Lung (tissue), 17 donors: ENCODE measurements at places on chromosomes 11 and 22.

DNA sequence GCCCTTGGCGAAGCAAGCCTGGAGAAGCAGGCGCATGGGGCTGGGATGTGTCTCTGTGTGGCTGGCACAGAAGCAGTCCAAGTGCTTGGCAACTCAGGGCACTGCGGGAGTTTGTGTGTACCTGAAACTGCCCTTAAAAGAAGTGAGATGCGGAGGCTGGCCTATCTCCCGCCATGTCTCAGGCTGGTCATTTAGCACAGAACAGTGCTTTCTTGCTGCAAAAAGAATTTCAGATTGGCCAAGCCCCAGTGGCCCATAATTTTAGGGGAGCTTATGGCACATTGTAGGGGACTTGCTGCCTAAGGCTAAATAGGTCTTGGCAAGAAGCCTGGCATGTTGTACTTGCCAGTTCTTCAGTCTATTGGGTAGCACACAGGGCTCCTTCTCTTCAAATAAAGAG lies 16.4 kb downstream of the EHF start:
- no peak overlapping the region for H3K27ac ChIP-seq
- no peak for DNase-seq
- no peak overlapping the region for H3K4me3 ChIP-seq
- no peaks in the 10 kb centered on the region for H3K36me3 ChIP-seq
- H3K27me3 ChIP-seq = no peaks in the 10 kb centered on the region

DNA sequence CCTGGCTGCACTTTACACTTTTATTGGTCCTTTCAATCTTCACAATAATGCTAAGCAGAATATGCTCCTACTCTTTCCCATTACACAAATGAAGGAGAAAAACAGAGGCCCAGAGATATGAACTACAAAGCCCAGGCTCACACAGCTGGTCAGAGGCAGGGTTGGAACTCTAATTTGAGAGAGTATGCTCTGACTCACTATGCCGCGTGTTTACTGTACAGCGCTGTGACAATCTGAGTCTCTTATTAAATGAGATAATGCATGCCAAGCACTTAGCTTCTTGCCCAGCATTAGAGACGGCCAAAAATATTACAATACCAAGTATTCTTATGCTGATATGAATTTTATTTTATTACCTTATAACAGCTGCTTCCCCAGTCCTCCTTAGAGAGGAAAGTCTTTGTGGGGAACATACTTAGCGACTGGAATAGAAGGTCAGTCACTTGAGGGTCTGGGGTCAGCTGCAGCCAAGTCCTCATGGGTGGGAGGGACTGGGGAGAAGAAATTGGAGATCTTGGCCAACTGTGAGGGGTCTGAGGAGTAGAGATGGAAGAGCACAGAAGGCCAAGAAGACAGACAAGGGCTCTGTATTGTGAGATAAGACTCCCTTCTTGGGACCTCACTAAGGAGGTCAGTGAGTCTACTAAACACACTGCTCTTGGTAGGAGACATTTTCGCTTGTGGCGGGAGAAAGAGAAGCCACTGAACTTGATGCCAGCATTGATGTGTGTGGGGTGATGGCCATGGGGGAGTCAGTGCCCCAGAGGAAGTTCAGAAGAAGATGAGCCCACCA lies 150.8 kb upstream of the TIMP3 start:
- no peaks in the 10 kb centered on the region for H3K27me3 ChIP-seq
- no peak for DNase-seq
- H3K36me3 ChIP-seq = no peaks in the 10 kb centered on the region

DNA sequence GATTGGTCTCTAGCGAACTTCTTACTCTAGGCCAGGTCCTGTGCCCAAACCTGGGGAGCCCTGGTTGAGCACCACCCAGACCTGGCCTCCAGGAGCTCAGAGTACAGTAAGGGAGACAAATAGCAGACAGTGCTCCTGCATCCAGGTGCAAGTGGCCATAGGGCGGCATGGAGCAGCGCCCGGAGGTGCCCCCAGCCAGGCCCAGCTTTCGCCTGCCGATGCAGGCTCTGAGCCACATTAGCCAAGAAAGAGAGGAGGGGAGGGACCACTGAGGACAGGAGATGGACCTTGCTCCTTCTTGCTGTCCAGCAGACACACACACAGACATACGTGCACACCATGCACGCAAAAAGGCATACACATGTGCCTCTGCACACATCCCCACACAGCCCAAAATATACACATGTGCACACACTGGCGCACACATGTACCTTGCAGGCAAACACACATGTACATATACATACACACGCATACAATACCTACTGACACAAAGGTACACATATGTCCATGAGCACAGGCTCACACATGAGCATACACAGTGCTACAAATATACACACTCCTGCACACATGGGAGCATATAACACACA lies 68.7 kb upstream of the FGF3 start:
- no peak overlapping the region for H3K27ac ChIP-seq
- H3K4me1 ChIP-seq = no peaks in the 10 kb centered on the region
- H3K4me3 ChIP-seq = no peak overlapping the region
- H3K36me3 ChIP-seq = no peaks in the 10 kb centered on the region
- peaks cover 4% of the 10 kb centered on the region for H3K27me3 ChIP-seq

GRCh38 chr11:86468169-86468568 lies 93.5 kb downstream of the CCDC81 start:
- no peak overlapping the region for H3K27ac ChIP-seq
- no peak for DNase-seq

GRCh38 chr11:74671520-74672196 lies 59.6 kb downstream of the CHRDL2 start:
- H3K27ac ChIP-seq = no peak overlapping the region
- no peaks in the 10 kb centered on the region for H3K4me1 ChIP-seq
- DNase-seq = no peak
- no peak overlapping the region for H3K4me3 ChIP-seq

- no peaks in the 10 kb centered on the region for H3K4me1 ChIP-seq
- peaks cover 10% of the 10 kb centered on the region for H3K36me3 ChIP-seq
- H3K4me3 ChIP-seq = no peak overlapping the region
- DNase-seq = no peak
Measured at GRCh38 chr22:25359601-25360261, 140.3 kb downstream of the CRYBB2 start.

GRCh38 chr11:37519781-37520180 lies 921.7 kb upstream of the RAG2 start:
- no peak for DNase-seq
- no peak overlapping the region for H3K4me3 ChIP-seq
- H3K27me3 ChIP-seq = no peaks in the 10 kb centered on the region
- H3K36me3 ChIP-seq = no peaks in the 10 kb centered on the region
- no peaks in the 10 kb centered on the region for H3K4me1 ChIP-seq

GRCh38 chr11:2325123-2325522 lies 23.3 kb downstream of the TSPAN32 start:
- no peak overlapping the region for H3K27ac ChIP-seq
- no peak for DNase-seq
- no peak overlapping the region for H3K4me3 ChIP-seq
- no peaks in the 10 kb centered on the region for H3K36me3 ChIP-seq

DNA sequence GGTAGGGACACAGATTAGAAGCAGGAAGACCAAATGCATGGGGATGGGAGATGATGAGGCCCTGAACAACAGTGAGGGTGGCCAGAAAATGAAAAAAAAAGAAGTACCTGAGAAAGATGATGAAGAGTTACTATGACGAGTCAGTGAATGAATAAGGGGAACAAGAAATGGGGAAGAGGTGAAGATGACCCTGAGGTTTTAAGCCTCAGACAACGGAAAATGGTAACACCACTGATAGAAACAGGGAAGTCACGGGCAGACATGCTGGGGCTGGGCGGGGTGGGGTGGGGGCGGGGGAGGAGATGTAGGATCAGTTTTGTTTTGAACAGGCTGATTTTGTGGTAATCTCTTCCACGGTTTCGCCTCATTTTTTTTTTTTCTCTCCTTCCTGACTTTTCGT lies 205.1 kb upstream of the CADM1 start:
- H3K27ac ChIP-seq = no peak overlapping the region
- H3K27me3 ChIP-seq = no peaks in the 10 kb centered on the region

GRCh38 chr11:96055706-96056387 lies 131.9 kb upstream of the MTMR2 start:
- no peak overlapping the region for H3K4me3 ChIP-seq
- no peaks in the 10 kb centered on the region for H3K27me3 ChIP-seq
- DNase-seq = no peak
- peaks cover 4% of the 10 kb centered on the region for H3K4me1 ChIP-seq
- H3K36me3 ChIP-seq = no peaks in the 10 kb centered on the region

DNA sequence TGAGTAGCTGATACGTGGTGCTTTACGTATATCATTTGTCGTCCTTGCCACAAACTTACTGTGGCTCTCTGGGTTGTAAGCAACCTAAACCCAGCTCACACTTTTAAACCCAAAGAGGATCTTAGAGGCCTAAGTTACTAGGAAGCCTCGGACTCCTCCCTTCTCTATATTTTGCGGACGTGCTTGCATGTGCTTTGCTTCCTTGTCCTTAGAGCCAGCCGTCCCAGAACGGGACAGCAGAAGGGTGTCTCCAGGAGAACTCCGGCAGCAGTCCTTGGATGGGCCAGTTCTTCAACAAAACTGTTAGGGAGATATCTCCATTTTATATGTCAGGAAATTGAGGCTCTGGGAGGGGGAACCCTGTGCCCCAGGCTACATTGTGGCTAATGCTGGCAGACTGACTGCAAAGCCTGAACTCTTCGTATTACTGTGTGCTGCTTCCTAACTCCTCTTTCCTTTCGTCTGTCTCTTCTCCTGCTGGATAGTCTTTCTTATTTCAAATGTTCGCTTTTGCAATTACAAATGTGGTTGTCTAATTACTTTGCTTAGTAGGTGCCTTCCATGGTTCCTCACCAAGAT lies 33.8 kb downstream of the TNRC6B start:
- peaks cover 21% of the 10 kb centered on the region for H3K4me1 ChIP-seq
- H3K27me3 ChIP-seq = no peaks in the 10 kb centered on the region
- H3K4me3 ChIP-seq = no peak overlapping the region
- no peak for DNase-seq
- H3K36me3 ChIP-seq = no peaks in the 10 kb centered on the region

DNA sequence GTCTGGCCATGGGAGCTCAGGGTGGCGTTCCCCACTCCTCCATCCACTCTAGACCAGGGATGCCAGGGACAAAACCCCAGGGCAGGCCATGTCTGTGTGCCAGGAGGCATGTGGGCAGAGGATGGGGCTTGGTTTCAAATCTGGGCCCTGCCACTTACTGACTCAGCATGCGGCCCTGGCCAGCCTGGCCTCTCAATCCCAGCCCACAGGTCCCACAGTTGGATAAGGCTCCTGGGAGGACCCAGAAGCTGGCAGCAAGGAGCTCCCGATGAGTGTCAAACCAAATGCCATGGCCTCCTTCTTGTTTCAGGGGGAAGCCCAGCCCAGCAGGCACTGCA lies 1290.4 kb downstream of the BRD1 start:
- no peak overlapping the region for H3K4me3 ChIP-seq
- H3K4me1 ChIP-seq = no peaks in the 10 kb centered on the region
- no peaks in the 10 kb centered on the region for H3K36me3 ChIP-seq
- no peaks in the 10 kb centered on the region for H3K27me3 ChIP-seq
- DNase-seq = no peak
- H3K27ac ChIP-seq = no peak overlapping the region

- no peaks in the 10 kb centered on the region for H3K36me3 ChIP-seq
- no peak overlapping the region for H3K27ac ChIP-seq
- no peak overlapping the region for H3K4me3 ChIP-seq
Measured at GRCh38 chr11:116107229-116107628, 603.0 kb upstream of the CADM1 start.

GRCh38 chr11:40513281-40513680 lies 946.2 kb downstream of the LRRC4C start:
- H3K27ac ChIP-seq = no peak overlapping the region
- H3K4me1 ChIP-seq = no peaks in the 10 kb centered on the region
- H3K27me3 ChIP-seq = no peaks in the 10 kb centered on the region
- no peak for DNase-seq
- no peaks in the 10 kb centered on the region for H3K36me3 ChIP-seq

- no peak overlapping the region for H3K4me3 ChIP-seq
- no peak for DNase-seq
- no peaks in the 10 kb centered on the region for H3K27me3 ChIP-seq
- H3K27ac ChIP-seq = no peak overlapping the region
Measured at GRCh38 chr22:37095113-37095512, 14.4 kb downstream of the TMPRSS6 start.
